ENCODE measurements at places on chromosomes 2 and 18. TPM values are rescaled to one million over a fixed set of nuclear protein-coding genes. Genes with fewer than 3 reads are reported as not detected.

GRCh38 chr18:70337139-70337972 lies 48.5 kb downstream of the SOCS6 start:
- H3K4me1 ChIP-seq = no peaks in the 10 kb centered on the region
- DNase-seq = no peak
- no peaks in the 10 kb centered on the region for H3K27me3 ChIP-seq
- no peak overlapping the region for H3K4me3 ChIP-seq
- no peaks in the 10 kb centered on the region for H3K36me3 ChIP-seq
- H3K27ac ChIP-seq = no peak overlapping the region

GRCh38 chr2:17162713-17163112 lies 355.5 kb downstream of the RAD51AP2 start:
- no peak for DNase-seq
- H3K27ac ChIP-seq = no peak overlapping the region
- H3K4me1 ChIP-seq = no peaks in the 10 kb centered on the region

DNA sequence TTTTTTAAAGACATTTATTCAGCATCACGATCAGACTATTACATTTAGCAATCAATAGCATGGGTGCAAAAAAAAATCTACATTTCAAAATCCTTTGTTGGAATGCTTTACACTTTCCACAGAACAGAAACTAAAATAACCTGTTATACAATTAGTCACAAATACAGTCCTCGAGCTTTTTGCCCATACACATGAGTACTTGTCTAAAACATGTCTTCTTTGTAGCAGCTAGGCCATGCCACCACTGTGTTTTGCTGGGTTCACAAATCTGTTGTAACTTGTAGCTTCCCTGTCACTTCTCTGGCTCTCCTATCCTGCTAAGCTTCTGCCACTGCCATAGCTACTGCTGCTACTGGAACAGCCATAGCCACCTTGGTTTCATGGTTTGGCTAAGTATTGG lies 24.4 kb upstream of the ADAM23 start:
- DNase-seq = no peak
- no peaks in the 10 kb centered on the region for H3K36me3 ChIP-seq
- no peaks in the 10 kb centered on the region for H3K4me1 ChIP-seq
- H3K4me3 ChIP-seq = no peak overlapping the region

DNA sequence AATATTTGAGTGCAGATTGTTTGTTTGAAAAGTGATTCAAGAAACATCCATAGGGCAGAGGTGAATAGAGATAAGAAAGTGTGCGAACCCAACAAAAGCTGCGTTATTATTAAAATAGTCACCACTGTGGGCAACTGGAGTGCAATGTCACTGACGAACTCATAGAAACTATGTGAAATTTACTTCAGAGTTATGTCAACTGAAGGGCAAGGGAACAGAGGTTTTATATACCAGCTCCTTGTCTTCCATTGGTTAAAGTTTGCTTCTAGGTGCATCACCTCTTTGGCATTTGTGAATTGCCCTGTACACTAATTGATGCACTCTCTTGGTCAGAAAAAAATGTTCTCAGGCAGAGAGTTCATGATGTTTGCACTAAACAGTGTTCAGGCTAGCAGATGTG lies 110.5 kb upstream of the NYAP2 start:
- H3K27me3 ChIP-seq = no peaks in the 10 kb centered on the region
- H3K36me3 ChIP-seq = no peaks in the 10 kb centered on the region
- H3K27ac ChIP-seq = no peak overlapping the region
- no peak for DNase-seq
- no peaks in the 10 kb centered on the region for H3K4me1 ChIP-seq
- H3K4me3 ChIP-seq = no peak overlapping the region

DNA sequence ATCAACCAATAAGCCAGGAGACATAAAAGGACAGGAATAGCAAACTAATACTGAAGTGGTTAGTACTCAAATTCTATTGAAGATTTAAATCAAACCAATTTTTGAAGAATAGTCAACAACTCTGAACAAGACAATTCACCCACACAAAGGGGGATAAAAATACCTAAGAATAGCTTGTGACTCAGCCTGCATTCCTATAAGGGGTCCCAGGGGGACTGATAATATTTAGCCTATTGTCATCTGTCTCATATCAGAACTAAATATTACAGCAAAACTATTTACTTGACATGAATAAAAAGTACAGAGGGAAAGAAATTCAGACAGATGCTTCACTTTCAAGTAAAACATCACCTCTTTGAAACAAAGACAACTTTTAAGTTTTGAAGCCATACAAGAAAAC lies 7.7 kb downstream of the ITSN2 start:
- H3K36me3 ChIP-seq = no peaks in the 10 kb centered on the region
- peak overlapping the region; percentile 20 for H3K27ac ChIP-seq
- no peak overlapping the region for H3K4me3 ChIP-seq
- H3K27me3 ChIP-seq = no peaks in the 10 kb centered on the region

DNA sequence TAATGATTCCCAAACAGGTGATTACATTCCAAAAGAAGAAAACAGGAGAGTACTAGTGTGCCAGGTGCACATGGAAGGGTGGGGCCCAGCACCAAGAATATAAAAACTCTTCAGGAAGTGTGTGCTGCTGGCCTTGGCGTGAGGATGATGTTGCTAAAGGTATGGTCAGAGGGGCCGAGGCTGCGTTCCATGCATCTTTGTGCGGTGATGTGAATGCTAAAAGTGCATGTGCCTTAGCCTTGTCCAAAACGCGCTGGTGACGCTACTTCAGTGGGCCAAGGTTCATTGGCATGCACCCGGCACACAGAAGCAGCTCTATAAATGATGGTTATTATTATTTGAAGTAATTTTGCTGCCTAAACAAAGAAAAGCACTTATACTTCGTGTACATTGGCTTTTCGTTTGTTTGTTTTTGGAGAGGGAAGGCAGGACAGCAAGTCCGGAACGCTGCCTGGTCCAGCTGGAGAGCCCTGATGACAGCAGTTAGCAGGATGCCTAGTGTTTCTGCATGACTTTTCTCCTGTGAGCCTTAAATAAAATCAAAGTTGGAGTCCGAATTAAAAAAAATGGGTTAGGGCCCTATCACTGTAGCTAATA lies 2.9 kb downstream of the ALKAL2 start:
- DNase-seq = no peak
- no peak overlapping the region for H3K4me3 ChIP-seq
- H3K4me1 ChIP-seq = no peaks in the 10 kb centered on the region

- H3K27ac ChIP-seq = no peak overlapping the region
- H3K4me3 ChIP-seq = no peak overlapping the region
- H3K36me3 ChIP-seq = no peaks in the 10 kb centered on the region
- no peaks in the 10 kb centered on the region for H3K27me3 ChIP-seq
- peaks cover 17% of the 10 kb centered on the region for H3K4me1 ChIP-seq
Measured at GRCh38 chr2:28362991-28363521, 29.6 kb upstream of the FOSL2 start.

GRCh38 chr2:43939695-43940256 lies 56.0 kb downstream of the LRPPRC start:
- no peak overlapping the region for H3K4me3 ChIP-seq
- no peaks in the 10 kb centered on the region for H3K27me3 ChIP-seq
- no peak overlapping the region for H3K27ac ChIP-seq
- no peaks in the 10 kb centered on the region for H3K4me1 ChIP-seq

DNA sequence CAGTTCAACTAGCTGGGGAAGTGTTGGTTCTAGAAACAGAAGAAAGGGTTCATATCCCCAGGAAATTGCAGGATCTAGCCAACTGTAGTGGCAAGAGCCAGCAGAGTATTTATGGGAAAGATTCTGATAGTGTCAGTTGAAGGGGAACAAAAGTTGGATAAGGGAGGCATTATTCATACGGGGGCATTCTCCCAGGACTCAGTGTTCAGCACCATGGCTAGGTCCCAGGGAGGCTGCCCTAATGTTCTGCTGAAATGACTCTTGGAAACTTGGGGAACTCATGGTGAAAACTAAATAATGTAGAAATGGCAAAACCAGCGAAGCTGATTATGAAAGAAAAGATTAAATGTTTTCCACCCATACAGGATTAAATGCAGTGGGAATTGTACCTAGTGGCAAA lies 543.7 kb downstream of the TRIB2 start:
- no peak for DNase-seq
- H3K36me3 ChIP-seq = no peaks in the 10 kb centered on the region
- H3K27ac ChIP-seq = no peak overlapping the region
- H3K4me1 ChIP-seq = no peaks in the 10 kb centered on the region
- H3K4me3 ChIP-seq = no peak overlapping the region

DNA sequence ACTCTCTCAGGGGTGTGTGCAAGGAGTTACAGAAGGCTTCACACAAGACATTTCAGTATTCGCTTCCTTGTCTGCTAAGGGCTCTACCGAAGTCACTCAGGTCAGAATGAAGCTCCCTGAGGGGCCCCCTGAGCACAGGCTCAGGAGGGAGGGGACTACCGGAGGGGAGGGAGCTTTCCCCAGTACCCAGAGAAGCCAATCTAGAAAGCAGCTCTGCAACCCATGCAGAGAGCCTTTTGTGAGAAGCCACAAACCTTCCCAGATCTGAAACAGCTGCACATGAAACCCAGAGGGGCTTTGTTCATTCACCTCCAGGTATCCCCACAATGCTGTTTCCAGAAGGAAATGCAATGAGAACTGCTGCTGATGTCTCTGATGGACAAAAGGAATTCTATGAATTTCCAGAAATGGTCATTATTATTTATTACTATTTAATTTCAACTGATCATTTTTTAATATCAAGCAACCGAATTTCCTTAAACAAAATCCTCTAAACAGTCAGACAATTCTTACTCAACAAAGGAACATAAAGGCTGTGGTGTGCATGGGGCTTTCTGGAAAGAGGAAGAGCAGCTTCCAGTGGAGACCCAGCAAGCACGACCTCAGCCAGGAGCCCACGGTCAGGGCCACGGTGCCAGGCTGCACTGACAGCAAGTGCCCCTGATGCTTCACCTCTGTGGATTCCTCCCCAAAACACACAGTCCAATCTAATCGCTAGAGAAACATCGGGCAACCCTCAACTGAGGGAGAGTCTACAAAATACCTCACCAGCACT lies 42.0 kb downstream of the NDUFA10 start:
- H3K4me1 ChIP-seq = no peaks in the 10 kb centered on the region
- H3K27ac ChIP-seq = no peak overlapping the region
- H3K4me3 ChIP-seq = no peak overlapping the region
- no peak for DNase-seq
- peaks cover 9% of the 10 kb centered on the region for H3K36me3 ChIP-seq

GRCh38 chr2:59936048-59936447 lies 617.4 kb downstream of the BCL11A start:
- no peaks in the 10 kb centered on the region for H3K27me3 ChIP-seq
- DNase-seq = no peak
- no peaks in the 10 kb centered on the region for H3K36me3 ChIP-seq
- H3K4me3 ChIP-seq = no peak overlapping the region

DNA sequence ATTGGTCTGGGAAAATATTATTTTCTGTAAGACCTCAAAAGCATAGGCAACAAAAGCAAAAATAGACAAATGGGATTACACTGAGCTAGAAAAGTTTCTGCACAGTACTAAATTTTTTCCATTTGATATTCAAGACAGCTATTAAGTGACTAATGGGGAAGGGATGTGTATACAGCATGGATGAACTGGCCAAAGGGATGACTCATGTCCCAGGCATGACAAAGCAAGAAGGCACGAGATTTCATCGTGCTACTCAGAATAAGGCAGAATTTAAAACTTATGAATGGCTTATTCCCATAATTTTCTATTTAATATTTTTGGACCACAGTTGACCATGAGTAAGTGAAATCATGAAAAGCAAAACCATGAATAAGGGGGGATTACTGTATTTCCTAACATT lies 1250.1 kb upstream of the GYPC start:
- H3K27ac ChIP-seq = no peak overlapping the region
- no peaks in the 10 kb centered on the region for H3K4me1 ChIP-seq
- no peak overlapping the region for H3K4me3 ChIP-seq
- H3K36me3 ChIP-seq = no peaks in the 10 kb centered on the region
- no peak for DNase-seq
- no peaks in the 10 kb centered on the region for H3K27me3 ChIP-seq

GRCh38 chr2:19611491-19612332 lies 253.3 kb upstream of the OSR1 start:
- no peaks in the 10 kb centered on the region for H3K27me3 ChIP-seq
- H3K27ac ChIP-seq = no peak overlapping the region
- H3K36me3 ChIP-seq = no peaks in the 10 kb centered on the region
- no peak for DNase-seq

DNA sequence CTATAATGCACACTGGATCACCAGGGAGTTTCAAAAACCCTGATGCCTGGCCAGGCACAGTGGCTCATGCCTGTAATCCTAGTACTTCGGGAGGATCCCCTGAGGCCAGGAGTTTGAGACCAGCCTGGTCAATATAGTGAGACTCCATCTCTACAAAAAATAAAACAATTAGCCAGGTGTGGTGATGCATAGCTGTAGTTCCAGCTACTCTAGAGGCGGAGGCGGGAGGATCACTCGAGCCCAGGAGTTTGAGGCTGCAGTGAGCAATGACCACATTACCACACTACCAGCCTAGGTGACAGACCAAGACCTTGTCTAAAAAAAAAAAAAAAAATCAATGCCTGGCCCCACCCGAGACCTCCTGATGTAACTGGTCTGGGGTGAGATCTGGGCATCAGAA lies 137.2 kb downstream of the MTCL1 start:
- no peaks in the 10 kb centered on the region for H3K27me3 ChIP-seq
- no peaks in the 10 kb centered on the region for H3K4me1 ChIP-seq
- H3K27ac ChIP-seq = no peak overlapping the region
- H3K36me3 ChIP-seq = no peaks in the 10 kb centered on the region

Gene GALR1
- polyA plus RNA-seq = not detected

Gene STPG4
- not detected for polyA plus RNA-seq

Gene MDH1B
- 0.87 TPM for polyA plus RNA-seq

Gene ALK
- not detected for polyA plus RNA-seq

Gene MRPL44
- 43.7 TPM for polyA plus RNA-seq

Gene CABLES1
- polyA plus RNA-seq = 3.4 TPM

Gene MTCL1
- not detected for polyA plus RNA-seq

Gene MOGAT1
- polyA plus RNA-seq = not detected

Gene NIF3L1
- polyA plus RNA-seq = 56.1 TPM

Gene ARHGAP28
- polyA plus RNA-seq = not detected

Gene CENPA
- 66.3 TPM for polyA plus RNA-seq
